ENCODE measurements at places on chromosomes 6 and 20. TPM values are rescaled to one million over a fixed set of nuclear protein-coding genes. Genes with fewer than 3 reads are reported as not detected.

MRPS18A gene
- 53.1 TPM for polyA plus RNA-seq

RALGAPB gene
- 8.8 TPM for polyA plus RNA-seq

PAX1 gene
- polyA plus RNA-seq, result not detected

FOXC1 gene
- polyA plus RNA-seq, result not detected

MLN gene
- not detected for polyA plus RNA-seq

HSPA12B gene
- polyA plus RNA-seq, result 0.07 TPM

OPRL1 gene
- polyA plus RNA-seq, result 0.82 TPM

DNA sequence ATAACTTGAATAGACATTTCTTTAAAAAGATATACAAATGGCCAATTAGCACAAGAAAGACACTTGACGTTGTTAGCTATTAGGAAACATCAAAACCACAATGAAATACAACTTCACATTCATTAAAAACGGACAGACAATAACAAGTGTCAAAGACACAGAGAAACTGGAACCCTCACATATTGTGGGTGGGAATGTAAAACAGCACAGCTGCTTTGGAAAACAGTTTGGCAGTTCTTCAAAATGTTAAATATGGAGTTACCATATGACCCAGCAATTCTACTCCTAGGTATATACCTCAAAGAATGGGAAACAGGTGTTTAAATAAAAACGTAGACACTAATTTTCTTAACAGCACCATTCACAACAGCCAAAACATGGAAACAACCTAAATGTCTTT, 100.5 kb upstream of the SLC22A23 start:
- H3K4me3 ChIP-seq, result no peak overlapping the region
- no peak overlapping the region for H3K27ac ChIP-seq
- H3K27me3 ChIP-seq, result peaks cover 24% of the 10 kb centered on the region
- DNase-seq, result no peak
- no peaks in the 10 kb centered on the region for H3K36me3 ChIP-seq

DNA sequence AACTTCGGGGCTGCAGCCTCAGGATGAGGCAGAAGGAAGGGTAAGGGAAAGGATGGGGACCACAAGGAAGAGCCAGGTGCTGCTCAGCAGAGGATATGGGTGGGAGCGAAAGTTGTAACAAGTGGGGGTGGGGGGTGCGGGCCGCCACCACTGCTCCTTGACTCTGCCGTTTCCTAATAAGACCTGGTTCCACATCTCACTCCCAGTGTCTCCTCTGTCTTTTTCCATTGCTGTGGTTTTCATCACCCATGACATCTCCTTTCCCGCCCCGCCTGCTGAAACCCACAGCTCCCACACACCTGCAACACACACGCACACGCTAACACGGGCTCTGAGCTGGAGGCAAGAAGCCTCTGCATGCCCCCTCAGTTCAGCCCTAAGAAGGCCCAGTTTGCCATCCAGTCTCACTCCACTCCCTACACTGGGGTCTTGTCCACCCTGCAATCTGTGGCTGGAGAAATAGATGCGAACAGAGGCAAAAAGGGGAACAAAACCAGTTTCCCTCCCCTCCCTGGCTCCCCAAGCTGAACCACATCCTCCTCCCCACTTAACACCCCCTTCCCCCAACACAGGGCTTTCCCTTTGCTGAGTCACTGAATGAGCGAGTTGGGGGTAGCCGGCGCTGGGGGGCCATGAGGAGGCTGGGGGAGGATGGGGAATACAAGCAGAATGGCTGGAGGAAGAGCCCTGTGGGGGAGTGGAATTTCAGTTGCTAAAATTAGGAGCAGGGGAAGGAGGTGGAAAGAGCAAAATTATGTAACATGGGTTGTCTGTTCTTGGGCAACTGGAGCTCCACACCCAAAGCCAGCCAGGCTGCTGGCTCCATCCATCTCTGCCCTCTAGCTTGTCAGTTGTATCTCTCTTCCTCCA, 11.5 kb downstream of the NFKBIL1 start:
- DNase-seq, result no peak
- peak overlapping the region; percentile 90 for H3K4me3 ChIP-seq
- H3K27me3 ChIP-seq, result no peaks in the 10 kb centered on the region
- H3K27ac ChIP-seq, result peak overlapping the region; percentile 89
- peaks cover 7% of the 10 kb centered on the region for H3K36me3 ChIP-seq
- peaks cover 62% of the 10 kb centered on the region for H3K4me1 ChIP-seq

DNA sequence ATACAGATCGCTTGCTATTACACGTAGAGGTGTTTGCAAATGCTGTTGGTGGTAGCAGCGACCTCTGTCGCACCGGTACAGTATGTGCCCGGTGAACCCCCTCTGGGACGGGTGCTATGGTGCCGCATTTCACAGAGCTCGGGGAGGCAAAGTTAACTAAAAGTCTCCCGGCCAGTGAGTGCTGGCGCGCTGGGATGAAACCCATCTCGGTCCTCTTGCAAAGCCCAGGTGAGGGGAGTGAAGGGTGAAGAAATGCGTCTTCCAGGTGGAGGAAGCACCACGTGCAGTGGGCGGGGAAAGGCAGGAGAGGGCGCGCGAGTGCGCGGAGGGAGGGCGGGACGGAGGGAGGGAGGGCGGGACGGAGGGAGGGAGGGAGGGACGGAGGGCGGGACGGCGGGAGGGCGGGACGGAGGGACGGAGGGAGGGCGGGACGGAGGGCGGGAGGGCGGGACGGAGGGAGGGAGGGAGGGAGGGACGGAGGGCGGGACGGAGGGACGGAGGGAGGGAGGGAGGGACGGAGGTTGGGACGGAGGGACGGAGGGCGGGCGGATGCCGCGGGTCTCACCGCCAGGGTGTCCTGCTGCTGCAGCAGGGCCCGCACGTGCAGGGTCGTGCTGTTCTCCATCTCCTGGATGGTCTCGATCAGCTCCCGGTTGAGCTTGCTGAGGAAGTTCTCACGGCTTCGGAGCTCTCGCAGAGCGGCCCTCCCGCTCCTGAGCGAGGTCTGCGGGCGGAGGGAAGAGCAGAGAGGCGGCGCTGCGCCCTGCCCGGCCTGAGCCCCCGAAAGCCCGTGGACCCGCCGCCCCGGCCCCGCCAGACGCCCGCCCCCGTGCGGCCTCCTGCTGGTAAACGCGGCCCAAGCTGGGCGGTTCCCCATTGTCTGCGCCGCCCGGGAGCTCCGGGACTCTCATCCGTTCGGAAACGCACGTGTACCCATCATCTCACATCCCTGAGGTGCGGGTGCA, 11.7 kb downstream of the C20orf96 start:
- H3K36me3 ChIP-seq, result peaks cover 6% of the 10 kb centered on the region
- no peak overlapping the region for H3K4me3 ChIP-seq
- no peaks in the 10 kb centered on the region for H3K27me3 ChIP-seq
- DNase-seq, result no peak
- H3K4me1 ChIP-seq, result no peaks in the 10 kb centered on the region

DNA sequence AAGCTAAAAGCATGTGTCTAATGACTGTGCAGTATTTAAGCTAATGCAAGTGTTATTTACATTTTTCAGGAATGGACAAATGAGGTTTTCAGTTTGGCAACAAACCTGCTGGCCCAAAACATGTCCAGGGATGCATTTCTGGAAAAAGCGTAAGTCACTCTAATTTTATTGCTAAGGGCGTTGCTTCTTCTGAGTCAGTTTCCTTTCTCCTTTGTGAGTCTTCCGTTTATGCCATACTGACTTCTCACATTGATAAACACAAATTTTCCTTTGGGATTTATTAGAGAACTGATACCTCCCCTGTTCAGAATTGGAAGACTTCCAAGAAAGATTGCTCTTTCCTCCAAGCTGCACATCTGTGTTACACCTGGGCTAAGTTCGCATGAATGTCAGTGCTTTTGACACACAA, 422.9 kb upstream of the PLCB4 start:
- no peak for DNase-seq
- H3K4me1 ChIP-seq, result no peaks in the 10 kb centered on the region
- H3K4me3 ChIP-seq, result no peak overlapping the region

GRCh38 chr6:15145821-15146220, 100.0 kb upstream of the JARID2 start:
- no peak overlapping the region for H3K4me3 ChIP-seq
- H3K36me3 ChIP-seq, result no peaks in the 10 kb centered on the region
- H3K4me1 ChIP-seq, result no peaks in the 10 kb centered on the region

DNA sequence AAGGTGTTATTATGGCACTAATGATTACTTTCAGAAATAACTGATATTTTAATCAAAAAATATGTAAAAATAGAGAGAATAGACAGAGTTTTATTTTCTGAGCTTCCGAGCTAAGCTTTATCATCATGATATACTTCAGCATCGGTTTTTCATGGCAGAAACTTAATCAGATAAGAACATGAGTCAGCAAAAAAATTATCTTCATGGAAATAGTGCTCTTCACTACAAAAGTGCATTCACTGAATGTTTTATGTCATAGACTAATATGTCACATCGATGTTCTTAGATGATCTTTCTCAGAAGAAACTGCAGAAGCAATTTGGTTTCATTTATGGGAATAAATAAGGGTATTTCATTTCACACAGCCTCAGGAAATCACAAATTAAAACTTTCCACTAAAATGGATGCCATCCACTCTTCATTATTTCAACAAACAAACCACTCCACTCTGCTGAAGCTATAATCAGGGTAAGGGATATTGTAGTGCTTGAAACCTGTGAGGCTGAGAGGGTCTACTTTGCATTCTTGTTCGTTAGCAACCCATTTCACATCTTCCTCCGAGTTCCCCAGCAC, 10.2 kb upstream of the MAP3K7 start:
- no peak for DNase-seq
- H3K4me3 ChIP-seq, result no peak overlapping the region
- H3K27me3 ChIP-seq, result peaks cover 47% of the 10 kb centered on the region
- no peaks in the 10 kb centered on the region for H3K36me3 ChIP-seq
- no peak overlapping the region for H3K27ac ChIP-seq
- no peaks in the 10 kb centered on the region for H3K4me1 ChIP-seq

DNA sequence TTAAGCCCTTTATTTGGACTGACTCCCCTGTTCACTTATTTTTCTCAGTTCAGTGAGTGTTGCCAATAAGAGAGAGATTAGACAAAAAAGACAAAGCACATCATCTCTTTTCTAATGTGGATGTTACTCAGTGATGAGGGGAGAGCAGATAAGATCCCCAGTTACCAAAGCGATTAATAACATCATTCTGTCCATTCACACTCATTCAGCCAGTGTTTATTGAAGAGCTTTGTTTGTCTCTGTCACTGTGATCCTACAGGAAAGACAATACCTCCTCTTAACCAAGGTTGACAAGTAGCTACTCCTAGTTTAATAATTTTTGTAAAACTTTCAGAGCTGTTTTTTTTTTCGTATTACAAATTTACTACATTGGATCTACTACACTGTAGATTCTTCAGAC, 163.0 kb downstream of the EYA4 start:
- no peak overlapping the region for H3K4me3 ChIP-seq
- H3K27me3 ChIP-seq, result no peaks in the 10 kb centered on the region
- no peaks in the 10 kb centered on the region for H3K4me1 ChIP-seq
- no peaks in the 10 kb centered on the region for H3K36me3 ChIP-seq
- H3K27ac ChIP-seq, result no peak overlapping the region
- no peak for DNase-seq

DNA sequence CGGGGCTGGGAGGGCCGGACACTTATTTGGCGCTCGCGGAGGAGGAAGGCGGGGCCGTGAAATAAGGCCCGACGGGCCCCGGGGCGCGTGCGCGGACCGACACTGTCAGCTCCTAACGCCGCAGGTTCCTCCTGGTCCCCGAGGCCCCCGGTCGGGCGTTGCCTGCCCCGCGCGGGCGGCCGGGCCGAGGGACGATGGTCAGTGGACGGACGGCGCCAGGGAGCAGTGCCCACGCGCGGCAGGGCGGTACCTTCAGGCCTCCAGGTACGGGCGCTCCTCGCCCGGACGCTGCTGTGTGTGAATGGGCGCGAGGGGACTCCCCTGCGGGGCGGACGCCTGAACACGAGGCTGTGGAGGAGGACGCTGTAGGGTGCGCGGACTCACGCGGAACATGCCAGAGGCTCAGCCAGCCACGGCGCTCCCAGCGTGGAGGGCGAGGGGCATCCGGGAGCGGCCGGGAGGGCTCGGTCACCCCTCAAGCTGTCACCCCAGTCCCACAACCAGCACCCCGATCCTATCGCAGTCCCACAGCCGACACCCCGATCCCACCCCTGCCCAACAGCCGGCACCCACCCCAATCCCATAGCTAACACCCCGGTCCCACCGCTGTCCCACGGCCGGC, 339 bp upstream of the GMEB2 start:
- peak overlapping the region; percentile 90 for H3K27ac ChIP-seq
- H3K36me3 ChIP-seq, result peaks cover 12% of the 10 kb centered on the region
- peak; percentile 92 for DNase-seq
- peaks cover 51% of the 10 kb centered on the region for H3K4me1 ChIP-seq
- no peaks in the 10 kb centered on the region for H3K27me3 ChIP-seq
- peak overlapping the region; percentile 99 for H3K4me3 ChIP-seq

DNA sequence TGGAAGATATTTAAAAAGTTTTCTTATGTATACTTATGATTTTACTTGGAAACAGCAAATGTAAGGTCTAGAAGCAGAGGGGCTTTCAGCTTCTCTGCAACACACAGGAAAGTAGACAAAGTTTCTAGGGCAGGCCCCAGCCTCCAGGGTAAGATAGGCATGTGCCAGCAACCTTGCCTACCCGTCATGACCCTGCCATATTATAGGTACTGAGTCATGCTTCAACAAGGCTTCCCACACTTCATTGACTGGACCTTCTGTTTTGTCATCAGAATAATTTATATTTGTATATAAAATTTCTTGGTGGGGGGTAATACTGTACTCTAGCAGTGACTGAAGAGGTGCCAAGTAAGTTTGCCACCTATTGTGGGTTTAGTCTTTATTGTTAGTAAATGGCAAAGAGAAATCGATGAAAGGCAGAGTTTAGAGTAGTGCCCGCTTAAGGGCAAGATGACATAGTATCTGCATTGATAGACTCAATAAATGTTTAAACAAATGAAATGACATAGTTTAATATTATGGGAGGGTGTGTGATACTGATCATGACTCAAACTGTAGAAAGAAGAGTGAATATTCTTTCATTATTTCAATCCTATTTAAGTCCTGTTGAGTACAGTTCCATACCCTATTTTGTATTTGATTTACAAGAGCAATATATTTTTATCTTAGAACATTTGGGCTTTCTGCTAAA, 95.6 kb downstream of the JARID2 start:
- H3K27me3 ChIP-seq, result no peaks in the 10 kb centered on the region
- peak overlapping the region; percentile 80 for H3K4me3 ChIP-seq
- no peak for DNase-seq
- no peaks in the 10 kb centered on the region for H3K36me3 ChIP-seq

DNA sequence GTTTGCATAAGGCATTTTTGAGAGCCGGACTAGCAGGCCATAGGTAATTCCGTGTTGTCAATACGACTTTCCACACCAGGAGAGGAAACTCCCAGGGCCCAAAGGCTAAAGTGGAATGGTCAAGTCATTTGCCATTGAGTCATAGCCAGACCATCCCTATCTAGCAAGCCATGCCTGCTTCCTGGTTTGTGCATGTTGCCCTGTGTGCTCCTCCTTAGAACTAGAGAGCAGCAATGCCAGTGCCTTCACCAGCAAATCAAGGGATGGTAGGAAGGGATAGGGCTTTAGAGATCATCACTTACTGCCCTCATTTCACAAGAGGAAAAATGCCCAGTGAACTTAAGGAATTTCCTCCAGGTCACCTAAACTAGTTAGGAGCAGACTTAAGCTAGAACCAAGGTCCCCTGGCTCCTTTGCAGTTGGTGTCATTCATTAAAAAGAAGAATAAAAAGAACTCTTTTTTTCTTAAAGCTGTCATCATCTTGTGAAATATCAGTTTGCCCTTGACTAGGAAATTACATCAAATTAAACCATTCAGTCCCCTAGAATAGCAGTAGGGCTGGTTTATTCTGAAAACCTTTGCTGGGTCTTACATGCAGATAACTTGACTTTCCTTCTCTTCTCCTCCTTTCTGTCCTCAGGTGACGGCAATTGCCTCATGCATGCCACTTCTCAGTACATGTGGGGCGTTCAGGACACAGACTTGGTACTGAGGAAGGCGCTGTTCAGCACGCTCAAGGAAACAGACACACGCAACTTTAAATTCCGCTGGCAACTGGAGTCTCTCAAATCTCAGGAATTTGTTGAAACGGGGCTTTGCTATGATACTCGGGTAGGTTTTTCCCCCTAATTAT, 7.4 kb downstream of the TNFAIP3 start:
- no peak for DNase-seq
- H3K4me1 ChIP-seq, result peaks cover 88% of the 10 kb centered on the region
- H3K27ac ChIP-seq, result peak overlapping the region; percentile 12
- H3K27me3 ChIP-seq, result no peaks in the 10 kb centered on the region
